ENCODE measurements at places on chromosomes 3 and 15.

- no peak for DNase-seq
Measured at GRCh38 chr3:16739541-16740105, 134.4 kb upstream of the DAZL start.

DNA sequence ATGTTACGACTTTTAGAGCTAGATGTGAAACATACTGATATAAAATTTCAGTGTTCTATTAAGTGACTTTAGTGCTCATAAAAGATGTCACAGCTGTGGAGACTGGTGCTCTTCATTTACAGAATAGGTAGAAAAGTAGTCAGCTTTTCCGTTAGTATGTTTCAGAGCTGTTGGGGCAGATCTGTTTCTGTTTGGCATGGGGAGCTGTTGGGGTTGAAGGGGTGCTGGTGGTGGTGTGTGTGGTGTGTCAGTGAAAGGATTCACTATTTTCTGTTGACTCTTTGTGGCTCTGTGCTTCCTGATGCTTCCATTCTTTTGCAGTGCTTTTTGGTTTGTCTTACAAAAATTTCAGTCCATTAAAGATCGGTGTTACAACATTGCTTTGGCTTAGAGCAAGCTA is 3.2 kb downstream of the UBE2E2 start:
- no peak for DNase-seq

- no peak for DNase-seq
Measured at GRCh38 chr15:75023872-75024636, 664 bp downstream of the PPCDC start.

DNA sequence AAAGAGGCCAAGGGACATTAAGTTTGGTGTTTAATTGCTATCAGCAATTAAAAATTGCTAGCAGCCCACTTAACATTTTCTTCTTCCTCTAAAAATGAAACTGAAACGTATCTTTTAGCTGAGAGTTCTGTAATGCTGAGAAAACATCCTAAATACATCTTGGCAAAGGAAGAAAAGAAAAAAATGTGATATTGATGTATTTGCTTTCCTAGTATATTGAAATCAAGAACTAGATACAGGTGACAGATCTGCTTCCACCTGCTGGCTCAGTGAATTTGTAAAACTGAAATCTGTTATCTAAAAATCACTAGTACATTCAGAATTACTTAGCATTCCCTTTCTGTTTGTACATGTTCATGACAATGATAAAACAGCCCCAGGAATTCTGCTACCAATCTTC is 283.2 kb downstream of the ZBTB20 start:
- DNase-seq: no peak

GRCh38 chr3:15714448-15714847 is 83.3 kb downstream of the ANKRD28 start:
- DNase-seq: no peak

- DNase-seq: no peak
Measured at GRCh38 chr15:56866803-56867202, 51.6 kb upstream of the TCF12 start.

GRCh38 chr15:71431343-71432336 is 316.4 kb downstream of the THSD4 start:
- no peak for DNase-seq

GRCh38 chr3:152197451-152197850 is 71.3 kb upstream of the MBNL1 start:
- DNase-seq: no peak

DNA sequence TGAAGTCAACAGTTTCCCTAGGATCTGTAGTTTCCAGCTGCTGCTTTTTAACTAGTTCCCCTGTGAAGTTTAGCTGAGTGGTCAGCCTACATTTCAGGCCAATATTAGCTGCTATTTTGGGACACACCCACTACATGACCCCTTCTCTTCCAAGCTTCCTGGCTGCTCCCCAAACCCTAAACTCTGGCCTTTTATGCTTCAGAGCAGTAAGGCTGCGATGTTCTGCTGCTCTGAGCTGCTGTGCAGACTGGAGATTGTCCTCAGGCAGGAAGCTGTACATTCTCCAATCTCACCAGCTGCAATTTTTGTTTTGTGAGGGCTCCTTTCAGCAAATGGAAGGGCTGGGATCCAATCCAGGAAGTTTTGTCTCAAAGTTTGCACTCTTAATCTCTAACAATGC is 48.0 kb upstream of the WDR72 start:
- no peak for DNase-seq

- DNase-seq: no peak
Measured at GRCh38 chr15:78641102-78641748, at the start of gene CHRNB4. CHRNB4 (minus strand) TSS chr15:78641210; CDS start chr15:78641133, 77 bp downstream.

GRCh38 chr15:99956820-99957641 is 223.8 kb upstream of the LYSMD4 start:
- DNase-seq: no peak

DNA sequence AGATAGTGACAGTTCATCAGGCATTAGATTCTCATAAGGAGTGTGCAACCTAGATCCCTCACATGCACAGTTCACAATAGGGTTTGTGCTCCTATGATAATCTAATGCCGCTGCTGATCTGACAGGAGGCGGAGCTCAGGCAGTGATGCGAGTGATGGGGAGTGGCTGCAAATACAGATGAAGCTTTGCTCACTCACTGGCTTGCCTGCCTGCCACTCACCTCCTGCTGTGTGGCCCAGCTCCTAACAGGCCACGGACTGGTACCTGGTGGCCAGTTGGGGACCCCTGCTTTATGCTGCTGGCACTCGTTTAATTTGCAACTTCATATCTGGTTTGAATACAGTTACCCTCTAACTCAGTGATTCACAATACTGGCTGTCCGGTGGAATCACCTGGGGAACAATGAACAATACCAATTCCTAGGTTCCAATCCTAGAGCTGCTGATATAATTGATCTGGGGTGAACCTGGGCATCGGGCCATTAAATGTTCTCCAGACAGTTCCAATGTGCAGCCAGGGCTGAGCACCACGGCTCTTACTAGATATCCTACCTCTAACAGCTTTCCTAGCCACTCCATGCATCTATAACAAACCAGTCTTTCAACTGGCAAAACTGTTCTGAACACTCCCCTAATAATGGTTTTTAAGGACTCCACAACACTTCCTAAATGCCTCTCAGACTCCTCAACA is 131.4 kb downstream of the ATP1B3 start:
- no peak for DNase-seq

DNA sequence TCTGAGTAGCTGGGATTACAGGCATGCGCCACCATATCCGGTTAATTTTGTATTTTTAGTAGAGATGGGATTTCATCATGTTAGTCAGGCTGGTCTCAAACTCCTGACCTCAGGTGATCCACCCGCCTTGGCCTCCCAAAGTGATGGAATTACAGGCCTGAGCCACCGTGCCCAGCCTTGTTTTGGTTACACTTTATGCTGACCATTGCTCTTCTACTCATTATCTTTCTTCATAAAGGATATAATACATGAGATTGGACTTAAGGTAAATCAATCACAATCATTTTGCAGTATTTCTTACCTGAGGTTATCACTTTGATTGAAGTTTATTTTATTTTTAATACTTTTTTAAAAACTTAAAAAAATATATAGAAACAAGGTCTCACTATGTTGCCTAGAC is 2.2 kb upstream of the LEO1 start:
- no peak for DNase-seq

DNA sequence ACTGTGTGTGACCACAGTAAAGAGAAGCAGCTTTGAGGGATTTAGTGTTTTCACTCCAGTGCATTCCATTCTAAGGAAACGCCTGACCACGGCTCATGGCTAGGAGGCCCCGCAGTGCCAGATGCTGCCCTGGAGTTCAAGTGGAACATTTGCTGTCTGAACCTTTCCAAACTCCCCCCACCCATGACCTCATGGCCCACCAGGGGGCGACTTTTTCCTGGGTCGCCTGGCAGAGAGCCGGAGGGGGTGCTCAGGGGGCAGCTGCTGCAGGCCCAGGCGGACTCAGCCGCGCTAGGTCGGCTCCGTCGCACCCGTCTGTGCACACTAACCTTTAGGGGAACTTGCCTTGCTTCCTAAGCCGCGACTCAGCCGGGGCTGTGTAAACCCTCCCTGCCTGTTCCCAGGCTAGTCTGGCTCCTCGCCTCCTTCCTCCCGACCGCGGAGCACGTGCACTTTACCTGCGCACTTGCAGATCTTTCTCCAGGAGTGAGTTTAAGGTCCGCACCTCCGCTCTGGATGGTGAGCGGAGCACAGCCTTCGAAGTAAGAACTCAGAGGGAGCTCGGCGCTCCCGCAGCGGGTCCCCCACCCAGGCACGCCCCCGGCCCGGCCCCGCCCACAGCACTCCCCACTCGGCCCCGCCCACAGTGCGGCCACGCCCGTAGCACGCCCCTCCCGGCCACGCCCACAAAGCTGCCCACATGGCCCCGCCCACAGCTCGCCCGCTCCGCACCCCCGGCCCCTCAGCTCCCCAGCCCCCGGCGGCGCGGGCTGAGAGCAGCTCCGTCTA is at the start of gene OCA2:
OCA2 (minus strand) TSS at position 550 of the 789 bp plus-strand sequence. CDS start 17,441 bp downstream, outside the sequence.
- DNase-seq: peak; percentile 56

DNA sequence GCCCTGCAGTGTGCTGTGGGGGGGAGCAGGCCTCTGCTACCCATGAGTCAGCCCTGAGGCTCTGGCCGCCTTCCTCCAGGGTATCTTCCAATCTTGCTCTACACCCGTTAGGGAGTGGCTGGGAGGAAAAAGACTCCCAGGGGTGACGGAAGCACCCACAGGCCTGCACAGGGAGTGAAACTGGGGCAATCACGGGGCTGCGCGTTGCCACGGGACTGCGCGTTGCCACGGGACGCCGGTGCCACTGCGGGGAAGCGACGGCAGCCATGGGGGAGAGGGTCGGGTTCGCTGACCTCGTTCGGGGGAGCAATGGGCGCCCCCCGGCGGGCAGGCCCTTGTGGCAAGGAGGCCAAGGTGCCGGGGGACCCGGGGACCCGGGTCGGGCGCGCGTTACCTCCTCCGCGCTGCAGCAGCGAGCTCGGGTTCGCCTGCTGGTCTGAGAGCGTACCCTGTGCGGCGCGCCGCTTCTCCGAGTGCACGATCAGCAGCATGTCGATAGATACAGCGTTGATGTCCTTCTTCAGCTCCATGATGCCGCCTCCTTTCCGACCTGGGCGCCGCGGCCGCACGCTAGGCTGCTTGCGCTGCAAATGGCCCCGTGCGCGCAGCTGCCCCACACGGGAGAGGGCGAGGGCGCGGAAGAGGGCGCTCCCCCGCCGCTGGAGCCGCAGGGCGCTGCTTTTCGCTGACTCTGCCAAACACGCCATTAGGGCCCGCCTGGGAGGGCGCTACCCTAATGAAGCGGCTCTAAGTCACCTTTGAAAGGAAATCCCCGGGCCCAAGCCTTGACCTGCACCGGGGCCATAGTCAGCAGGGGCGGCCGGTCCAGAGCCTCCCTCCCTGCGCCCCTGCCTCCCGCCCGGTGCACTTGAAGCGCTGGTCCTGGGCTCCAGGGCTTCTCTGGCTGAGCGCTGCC is at the start of gene KY:
KY (minus strand) TSS at position 592 of the 916 bp plus-strand sequence; CDS start at position 530, 62 bp downstream.
- no peak for DNase-seq

- no peak for DNase-seq
Measured at GRCh38 chr3:123286308-123287023, 84.7 kb downstream of the SEC22A start.

GRCh38 chr15:71648095-71648494 is 162.3 kb upstream of the NR2E3 start:
- no peak for DNase-seq

All from stimulated activated CD8-positive, alpha-beta memory T cell treated with anti-CD3 and anti-CD28 coated beads, Interleukin-7, amount 100 ng/mL, for 1 hour (primary cell).